Stimulated activated CD4-positive, alpha-beta T cell treated with anti-CD3 and anti-CD28 coated beads, TNF-alpha, amount 100 ng/mL, for 48 hours (primary cell): ENCODE measurements at places on chromosomes 12 and 14.

DNA sequence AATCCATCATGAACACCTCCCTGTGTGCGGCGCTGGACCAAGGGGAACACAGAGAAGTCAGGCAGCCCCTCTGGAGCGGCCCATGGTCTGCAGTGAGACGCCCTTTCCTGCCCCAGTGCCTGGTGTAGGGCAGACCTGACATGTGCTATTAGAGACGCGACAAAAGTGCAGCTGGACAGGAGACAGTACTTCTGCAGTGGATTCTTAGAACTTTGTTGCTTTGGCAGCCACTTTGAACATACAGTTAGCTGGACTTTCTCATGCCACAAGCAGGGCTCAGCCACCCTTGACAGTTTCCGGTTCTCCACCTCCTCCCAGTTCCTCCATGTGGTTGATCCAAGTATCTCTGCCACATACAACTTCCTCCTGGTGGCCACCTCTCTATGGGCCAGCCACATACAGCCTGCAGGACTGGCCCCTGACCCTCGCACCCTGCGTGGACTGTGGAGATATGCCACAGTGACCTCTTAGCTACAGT lies 45.9 kb downstream of the LGMN start:
- DNase-seq, result no peak

DNA sequence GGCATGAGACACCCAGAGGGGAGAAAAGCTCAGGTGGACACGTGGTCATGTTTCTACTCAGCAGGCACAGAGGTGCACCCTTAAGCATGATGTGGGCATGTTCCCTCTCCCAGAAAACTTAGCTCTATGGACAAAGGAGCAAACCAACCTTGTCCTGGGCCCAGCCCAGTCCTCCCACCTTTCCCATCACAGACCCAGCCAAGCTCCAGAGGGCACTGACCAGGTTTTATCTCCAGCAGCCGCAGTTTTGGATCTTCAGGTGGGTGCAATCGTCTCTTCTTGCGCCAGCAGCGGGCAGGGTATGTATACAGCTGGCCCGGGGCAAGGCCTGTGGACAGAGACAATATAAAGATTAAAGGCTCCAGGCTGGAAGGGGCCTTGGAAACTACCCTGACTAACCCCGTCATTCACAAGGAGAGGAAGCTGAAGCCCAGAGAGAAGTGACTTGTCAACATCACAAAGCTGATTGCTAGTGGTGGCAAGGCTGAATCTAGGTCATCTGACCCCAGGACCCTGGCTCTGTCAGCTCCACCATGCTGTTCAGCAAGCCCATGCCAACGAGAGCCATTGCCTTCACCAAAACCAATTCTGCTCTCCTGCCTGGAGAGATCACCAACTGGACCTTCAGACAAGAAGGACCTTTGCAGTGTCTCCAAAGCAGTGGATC lies 140.7 kb downstream of the DPF3 start:
- no peak for DNase-seq

DNA sequence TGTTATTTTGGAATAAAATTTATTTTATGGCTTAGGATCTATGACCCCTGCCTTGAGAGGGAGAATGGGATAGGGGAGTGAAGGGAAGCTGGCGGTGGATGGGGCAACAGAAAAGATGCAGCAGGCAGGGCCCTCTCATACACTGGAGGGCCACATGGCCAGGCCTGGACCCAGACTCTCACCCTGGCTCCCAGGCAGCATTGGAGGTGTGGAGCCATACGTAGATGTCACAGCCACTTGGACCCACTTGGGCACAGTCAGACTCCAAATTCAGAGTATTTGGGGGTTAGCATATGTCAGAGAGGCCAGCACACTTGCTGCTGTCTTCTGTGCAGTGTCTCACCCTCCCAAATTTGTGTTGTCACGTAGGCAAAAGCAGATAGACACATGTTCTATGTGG lies 6.5 kb downstream of the NAB2 start:
- DNase-seq, result no peak

DNA sequence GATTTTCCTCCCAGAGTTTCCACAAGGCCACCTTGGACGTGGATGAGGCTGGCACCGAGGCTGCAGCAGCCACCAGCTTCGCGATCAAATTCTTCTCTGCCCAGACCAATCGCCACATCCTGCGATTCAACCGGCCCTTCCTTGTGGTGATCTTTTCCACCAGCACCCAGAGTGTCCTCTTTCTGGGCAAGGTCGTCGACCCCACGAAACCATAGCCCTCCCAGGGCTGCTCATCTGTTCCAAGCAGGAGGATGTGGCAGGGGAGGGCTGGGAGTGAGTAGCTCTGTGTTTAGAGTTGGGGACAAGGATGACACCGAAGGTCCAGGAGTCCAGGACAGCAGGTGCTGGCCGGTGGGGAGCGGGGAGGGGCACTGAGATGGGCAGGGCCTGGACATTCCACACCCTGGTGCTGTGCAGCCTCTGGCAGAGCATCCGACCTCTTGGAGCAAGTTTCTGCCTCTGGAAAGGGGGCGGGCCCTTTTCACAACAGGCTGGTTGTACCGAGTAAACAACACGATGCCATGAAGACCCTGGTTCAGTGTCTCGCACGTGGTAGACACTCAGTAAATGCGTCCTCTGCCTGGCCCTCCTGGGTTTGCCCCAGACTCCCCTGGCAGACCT lies 8.2 kb downstream of the SERPINA4 start:
- DNase-seq, result no peak

GRCh38 chr14:25431211-25432076 lies 381.5 kb upstream of the STXBP6 start:
- DNase-seq, result no peak

DNA sequence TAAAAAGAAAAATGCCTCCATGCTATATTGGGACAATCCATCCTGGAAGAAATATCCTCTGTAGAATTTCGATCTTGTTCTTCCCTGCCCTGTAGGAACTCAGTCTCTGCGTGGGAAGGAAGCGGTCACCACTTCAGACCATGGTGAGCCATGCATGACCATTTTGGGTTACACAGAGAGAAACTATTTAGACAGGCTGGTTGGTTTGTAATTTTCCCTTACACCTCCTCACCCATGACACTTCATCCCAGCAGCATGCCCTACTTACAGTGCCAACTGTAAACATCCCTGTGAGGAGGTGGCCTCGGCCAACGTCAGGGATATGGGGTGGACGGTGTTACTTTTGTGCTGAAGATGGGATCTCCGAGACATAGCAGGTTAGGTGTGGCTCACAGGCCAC lies 121.4 kb downstream of the SMOC1 start:
- DNase-seq, result no peak

DNA sequence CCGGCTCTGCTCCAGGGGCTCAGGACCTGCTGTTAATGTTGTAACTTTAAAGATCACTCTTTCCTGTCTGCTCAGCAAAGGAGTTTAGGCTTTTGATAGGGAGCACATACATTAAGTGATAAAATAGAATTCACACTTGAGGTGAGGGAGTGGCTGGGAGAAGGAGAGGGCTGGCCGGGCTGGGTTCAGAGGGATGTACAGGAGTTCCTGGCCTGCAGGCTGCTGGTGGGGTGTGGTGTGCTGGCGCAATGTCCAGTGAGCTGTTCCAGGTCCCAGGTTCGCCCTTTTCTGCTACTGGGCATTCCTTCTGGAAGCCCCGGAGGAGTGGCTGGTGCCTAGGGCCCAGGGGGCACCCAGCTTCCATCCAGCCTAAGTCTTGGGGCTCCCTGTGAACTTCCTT lies 17.8 kb downstream of the KIF26A start:
- DNase-seq, result no peak

GRCh38 chr14:23307687-23308644 lies 1.3 kb downstream of the BCL2L2 start:
- no peak for DNase-seq

- no peak for DNase-seq
Observed at GRCh38 chr12:85017133-85017532, 18.9 kb downstream of the TSPAN19 start.

DNA sequence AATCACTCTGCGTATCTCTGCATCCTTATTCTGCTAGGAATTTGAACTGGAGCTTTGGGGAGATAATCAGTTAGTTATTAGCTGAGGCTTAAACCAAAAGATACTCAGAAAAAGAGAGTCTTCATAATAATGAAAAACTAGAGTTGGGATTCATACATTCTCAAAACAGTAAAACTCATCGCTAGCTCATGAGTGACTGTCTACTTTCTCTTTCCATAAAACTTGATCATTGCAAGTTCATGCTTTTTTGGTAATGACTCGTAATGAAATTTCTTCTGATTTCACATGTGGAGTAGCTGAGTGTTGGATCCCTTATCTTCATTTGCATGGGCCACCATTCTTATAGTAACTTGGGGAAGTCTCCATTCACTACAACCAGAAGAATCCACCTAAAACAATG lies 397.7 kb downstream of the PDZRN4 start:
- no peak for DNase-seq

- DNase-seq, result no peak
Observed at GRCh38 chr12:46825591-46826414, at the start of gene SLC38A4. TSS of gene SLC38A4 (minus strand) at chr12:46825997. CDS start at chr12:46793071, 32,926 bp downstream.

DNA sequence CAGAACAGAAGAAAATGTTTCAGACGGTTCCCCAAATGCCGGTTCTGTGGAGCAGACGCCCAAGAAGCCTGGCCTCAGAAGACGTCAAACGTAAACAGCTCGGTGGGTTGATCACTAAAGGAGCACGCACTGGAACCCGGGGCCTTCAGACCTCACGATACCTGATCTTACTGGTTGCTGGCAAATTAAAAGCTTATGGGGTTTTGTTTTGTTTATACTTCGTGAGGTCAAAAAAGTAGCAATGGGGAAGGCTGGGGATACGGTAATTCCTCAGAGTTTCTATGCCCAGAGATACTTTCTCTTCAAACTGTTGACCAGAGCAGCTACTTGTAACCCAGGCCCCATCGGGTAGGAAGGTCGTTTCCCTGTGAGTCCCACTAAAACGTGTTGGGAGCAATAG lies 1.7 kb downstream of the CDKN1B start:
- no peak for DNase-seq

DNA sequence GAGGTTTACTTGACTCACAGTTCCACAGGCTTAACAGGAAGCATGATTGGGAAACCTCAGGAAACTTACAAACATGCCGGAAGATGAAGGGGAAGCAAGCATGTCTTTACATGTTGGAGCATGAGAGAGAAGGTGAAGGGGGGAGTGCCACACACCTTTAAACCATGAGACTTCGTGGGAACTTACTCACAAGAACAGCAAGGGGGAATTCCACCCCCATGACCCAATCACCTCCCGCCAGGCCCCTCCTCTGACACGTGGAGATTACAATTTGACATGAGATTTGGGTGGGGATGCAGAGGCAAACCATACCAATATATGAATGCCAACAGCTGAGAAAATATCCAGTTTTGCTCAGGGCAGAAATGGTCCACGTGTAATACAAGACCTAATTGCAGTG lies 518.6 kb downstream of the VRK1 start:
- DNase-seq, result no peak

DNA sequence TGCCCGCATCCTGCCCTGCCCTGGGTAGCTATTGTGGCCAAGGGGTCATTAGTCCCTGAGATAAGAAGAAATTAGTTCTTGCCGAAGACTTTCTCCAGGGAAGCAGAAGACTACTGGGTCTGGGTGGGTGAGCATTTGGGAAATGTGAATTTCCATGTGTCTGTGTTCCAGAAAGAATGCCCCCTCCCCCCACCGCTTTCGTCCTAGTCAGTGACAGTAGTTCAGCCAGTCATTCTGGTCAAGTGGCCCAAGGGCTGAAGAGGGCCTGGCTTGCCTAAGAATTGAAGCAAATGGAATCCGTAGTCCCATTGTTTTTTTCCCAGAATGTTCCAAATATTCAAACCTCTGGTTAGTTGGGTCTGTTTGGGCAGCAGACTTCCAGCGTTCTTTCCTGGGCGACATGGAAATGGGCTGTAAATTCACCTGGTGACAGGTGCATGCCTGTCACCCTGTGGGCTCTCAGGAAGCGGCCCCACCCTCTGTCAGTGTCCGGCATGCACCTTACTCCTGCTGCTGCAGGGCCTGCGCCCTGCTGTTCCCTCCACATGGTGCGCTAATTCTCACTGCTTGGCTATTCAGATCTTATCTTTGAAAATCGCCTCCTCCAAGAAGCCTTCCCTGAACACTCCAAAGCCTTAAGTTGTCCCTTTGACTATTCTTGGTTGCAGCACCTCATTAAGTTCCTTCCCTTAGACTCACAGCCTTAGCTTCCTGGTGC lies 1.4 kb upstream of the RFLNA start:
- no peak for DNase-seq

DNA sequence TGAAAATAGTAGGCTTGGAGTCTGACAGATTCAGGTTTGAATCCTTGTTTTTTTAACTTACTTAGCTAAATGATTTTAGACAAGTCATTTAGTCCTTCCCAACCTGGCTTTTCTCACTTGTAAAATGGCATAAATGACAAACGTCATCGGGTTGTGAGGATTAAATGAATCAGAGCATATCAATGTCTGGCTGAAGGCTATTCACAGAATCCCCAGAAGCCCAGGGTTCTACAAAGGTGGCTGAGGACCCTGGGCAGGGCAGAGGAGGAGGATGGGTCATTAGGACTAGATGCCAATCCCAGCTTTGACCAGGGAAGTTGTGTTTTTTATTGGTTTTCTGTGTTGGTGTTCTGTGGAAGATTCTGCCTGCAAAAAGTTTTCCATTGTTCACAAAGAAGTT lies 7.6 kb upstream of the PTPRB start:
- no peak for DNase-seq

DNA sequence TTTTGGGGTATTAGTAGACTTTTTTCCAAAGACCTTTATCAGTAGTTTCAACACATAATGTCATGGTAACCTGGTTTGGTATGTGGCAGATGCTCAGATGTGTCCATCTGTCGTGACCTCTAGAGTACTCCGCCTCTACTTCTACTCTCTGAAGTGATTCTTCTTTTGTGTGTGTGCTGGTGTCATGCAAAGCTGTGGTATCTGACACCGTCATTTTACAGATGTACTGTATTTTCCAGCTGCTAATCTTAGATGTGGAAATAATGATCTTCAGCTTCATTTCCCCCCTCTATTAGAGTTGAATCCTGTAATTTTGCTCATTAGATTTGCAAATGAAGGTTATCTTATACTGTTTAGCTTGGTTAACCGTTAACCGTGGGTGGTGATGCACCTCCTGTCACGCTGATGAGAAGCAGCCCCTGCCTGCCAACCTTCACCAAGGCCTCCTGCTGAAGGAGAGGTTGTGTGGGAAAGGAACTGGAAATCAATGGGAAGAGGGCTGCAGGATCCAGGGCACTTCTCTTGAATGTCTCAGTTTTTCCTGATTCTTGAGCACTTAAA lies 222.4 kb upstream of the AMIGO2 start:
- DNase-seq, result no peak

DNA sequence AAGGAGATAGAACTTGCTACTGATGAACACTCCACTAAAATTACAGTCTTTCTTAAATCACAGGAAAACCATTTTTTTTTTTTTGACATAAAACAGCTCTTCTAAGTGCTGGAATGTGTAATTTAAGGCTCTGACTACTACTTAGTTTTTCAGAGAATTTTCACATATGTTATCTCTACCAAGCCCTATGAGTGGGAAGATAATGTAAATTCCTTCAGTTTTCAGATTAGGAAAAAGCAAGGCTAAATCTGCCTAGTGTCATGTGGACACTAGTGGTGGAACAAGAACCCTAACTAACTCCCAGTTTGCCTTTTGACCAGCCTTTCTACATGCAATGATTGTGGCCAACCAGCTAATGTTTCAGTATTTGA lies 37.3 kb upstream of the CSRP2 start:
- DNase-seq, result no peak

GRCh38 chr12:132190012-132190755 lies 45.9 kb downstream of the NOC4L start:
- no peak for DNase-seq

GRCh38 chr12:93914281-93914680 lies 234.1 kb upstream of the PLXNC1 start:
- DNase-seq, result no peak
